ENCODE measurements at places on chromosomes 4 and X. TPM values are rescaled to one million over a fixed set of nuclear protein-coding genes. Genes with fewer than 3 reads are reported as not detected.

Gene FRMPD4
- 0.12 TPM for total RNA-seq

Gene EDNRA
- total RNA-seq: 0.43 TPM

Gene GAGE1
- total RNA-seq: not detected

Gene SMIM31
- not detected for total RNA-seq

Gene H2BW2
- not detected for total RNA-seq

Gene PCDH19
- 0.24 TPM for total RNA-seq

Gene STK26
- total RNA-seq: 8.3 TPM

Gene GLA
- total RNA-seq: 178 TPM

Data from A549 treated with Hydrocortisone at 1 μM for 4 hours (cell line).